Stimulated activated CD8-positive, alpha-beta memory T cell treated with anti-CD3 and anti-CD28 coated beads, Interleukin-7, amount 100 ng/mL, for 1 hour (primary cell): ENCODE measurements at places on chromosomes 3 and 15.

DNA sequence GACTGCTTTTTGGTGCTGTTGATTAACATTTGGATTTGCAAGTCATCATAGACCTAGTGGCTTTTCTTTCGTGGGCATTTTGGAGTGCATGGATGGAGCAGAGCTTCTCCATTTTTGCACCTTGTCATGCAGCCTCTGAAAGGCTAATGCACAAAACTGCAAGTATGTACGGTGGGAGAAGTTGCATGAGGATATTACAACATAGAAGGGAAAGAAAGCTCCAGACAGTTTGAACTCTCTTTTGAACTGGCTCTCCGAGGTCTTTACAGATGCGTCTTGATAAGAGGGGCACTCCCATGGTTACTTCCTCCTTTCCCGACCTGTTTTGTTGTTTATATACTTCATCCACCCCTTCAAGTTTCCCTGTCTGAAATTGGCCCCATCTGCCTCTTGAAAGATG, 147.1 kb upstream of the GBE1 start:
- no peak for DNase-seq

GRCh38 chr15:61229883-61230180, 730 bp upstream of the RORA start:
- no peak for DNase-seq

- no peak for DNase-seq
Observed at GRCh38 chr15:62241135-62241770, 76.2 kb upstream of the C2CD4B start.

- DNase-seq = no peak
Observed at GRCh38 chr3:184261270-184261853, at the start of gene CAMK2N2. TSS of gene CAMK2N2 (minus strand) at chr3:184261553. CDS start at chr3:184261285, 268 bp downstream.

GRCh38 chr3:28348265-28348628, 274 bp upstream of the ZCWPW2 start:
- no peak for DNase-seq

- no peak for DNase-seq
Observed at GRCh38 chr15:80563372-80563997, 131.6 kb upstream of the ABHD17C start.

- no peak for DNase-seq
Observed at GRCh38 chr3:35187908-35188307, 451.4 kb upstream of the ARPP21 start.

DNA sequence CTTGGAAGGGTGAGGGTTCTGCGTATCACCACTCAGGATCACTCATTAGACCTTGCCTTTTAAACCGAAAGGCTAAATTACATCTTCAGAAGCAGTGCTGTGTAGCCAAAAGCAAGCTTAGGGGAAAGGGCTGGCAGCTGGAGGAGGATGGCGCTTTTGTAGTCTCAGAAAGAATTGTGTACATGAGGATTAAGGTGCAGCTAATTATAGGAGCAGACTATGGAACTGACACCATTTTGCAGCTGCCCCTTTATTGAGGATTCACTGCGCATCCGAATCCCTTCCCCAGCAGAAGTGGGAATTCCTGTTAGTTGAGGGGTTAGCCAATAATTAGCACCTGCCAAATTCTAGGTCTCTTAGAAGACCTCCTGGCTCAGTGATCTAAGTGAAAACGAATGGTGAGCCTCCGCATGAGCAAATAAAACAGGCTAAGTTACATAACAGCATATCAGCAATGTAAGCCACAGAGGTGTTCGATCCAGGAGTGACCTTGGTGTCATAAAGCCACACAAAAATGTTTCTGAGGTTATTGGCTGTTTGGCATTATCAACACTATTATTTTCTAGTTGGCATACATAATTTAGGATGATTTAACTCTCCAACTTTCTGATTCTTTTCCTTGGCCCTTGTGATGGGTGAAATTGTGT, 42.6 kb upstream of the SEMA6D start:
- no peak for DNase-seq

- no peak for DNase-seq
Observed at GRCh38 chr3:196463478-196463756, 31.2 kb upstream of the UBXN7 start.

- DNase-seq = no peak
Observed at GRCh38 chr3:152305075-152305474, 36.3 kb downstream of the MBNL1 start.

- DNase-seq = no peak
Observed at GRCh38 chr3:142022381-142022780, 127.0 kb downstream of the TFDP2 start.

DNA sequence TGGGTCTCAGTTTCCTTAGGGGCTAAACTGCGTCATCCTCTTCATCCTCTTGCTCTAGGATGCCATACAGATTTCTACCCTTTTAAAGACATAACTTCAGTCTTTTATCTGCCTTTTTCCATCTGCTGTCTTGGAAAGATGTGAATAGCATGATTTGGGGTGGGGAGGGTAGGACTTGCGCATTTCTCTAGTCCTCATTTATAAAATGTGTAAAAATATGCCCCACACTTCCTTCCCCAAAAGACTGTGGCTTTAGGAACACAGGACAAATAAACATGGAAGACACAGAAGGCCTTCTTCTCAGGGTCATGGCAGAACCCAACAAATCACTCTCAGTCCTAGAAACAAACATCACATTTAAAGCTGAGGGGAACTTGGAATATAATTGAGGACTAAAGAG, 48.4 kb upstream of the BCL6 start:
- DNase-seq = no peak

GRCh38 chr15:82056958-82057823, 11.4 kb upstream of the MEX3B start:
- DNase-seq = no peak

DNA sequence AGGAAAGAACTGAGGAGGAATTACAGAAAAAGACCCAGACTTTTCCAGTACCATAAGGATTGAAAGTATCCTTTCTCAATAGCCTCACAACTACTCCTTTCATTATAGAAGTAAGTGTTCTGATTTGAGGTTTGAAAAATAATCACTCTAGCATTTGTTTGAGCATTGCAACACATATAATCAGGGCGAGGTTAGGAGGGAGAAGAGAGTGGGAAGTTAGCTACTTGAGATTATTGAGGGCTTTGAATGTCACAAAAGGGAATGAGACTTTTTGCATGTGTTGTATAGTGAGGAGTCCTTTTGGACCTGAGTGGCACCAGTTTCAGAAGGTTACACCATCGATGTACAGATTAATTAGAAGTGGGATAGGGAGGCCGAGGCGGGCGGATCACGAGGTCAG, 65.2 kb upstream of the TNIK start:
- DNase-seq = no peak

DNA sequence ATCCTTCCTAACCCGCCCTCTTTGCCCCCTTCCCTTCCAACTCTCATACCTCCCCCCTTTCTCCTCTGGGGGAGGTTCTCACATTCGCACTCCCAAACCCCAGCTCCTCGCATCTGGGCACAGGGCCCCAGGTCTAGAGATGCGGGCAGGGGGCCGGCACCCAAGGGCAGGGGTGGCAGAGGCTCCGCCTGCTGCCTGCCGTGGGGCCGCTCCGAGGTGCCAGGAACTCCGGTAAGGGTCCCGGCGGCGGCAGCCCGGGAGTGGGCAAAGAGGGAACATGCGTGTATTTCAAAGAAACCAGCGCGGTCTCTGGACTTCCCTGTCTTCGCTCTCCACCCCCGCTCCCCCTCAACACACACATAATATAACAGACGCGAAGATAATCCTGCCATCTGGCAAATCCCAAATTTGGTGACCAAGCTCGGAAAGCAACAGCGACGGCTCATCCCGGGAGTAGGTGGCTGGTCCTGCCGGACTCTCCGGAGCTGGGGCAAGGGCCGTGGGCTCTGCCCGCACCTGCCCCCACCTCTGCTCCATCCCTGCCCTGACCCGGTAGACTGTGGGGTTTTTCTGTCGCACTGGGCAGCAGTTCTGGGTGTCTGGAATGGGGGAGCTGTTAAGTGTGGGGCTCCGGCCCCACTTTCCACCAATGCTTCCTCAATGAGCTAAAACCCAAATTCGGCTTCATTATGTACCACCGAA, 31.0 kb downstream of the NR2F2 start:
- no peak for DNase-seq

- DNase-seq = no peak
Observed at GRCh38 chr15:63553388-63553791, 43.8 kb upstream of the FBXL22 start.

GRCh38 chr3:127015282-127016042, 32.5 kb downstream of the PLXNA1 start:
- no peak for DNase-seq

DNA sequence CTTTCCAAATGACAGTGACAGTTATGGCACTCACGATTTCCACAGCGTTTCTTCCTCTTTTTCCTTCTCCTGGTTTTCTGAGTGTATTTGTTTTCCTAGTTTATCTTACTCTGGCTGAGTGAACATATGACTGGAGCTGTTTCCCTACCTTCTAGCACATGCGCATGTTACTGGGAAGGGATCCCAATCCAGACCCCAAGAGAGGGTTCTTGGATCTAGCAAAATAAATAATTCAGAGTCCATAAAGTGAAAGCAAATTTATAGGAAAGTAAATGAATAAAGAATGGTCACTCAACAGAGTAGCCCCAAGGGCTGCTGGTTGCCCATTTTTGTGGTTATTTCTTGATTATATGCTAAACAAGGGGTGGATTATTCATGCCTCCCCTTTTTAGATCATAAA, 23.8 kb downstream of the METTL6 start:
- no peak for DNase-seq

- no peak for DNase-seq
Observed at GRCh38 chr15:59569477-59569876, 42.1 kb upstream of the GCNT3 start.

DNA sequence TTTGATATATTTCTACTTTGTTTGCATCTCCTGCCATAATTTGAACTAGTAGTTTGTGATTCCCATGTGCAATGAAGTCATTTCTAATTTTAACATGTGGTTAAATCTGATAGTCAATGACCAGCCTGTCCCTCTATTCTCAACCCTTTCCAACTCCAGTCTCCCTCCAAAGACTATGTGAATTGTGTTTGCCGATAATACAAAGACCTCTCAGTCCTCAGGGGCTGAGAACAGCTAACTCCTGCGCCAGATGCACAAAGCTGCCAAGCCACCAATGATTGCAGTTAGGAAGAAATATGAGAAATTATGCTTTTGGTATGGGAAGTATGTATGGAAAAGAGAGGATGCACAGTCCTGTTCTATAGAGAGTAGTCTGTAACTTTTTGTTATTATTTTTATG, 54.0 kb downstream of the KCNH8 start:
- DNase-seq = no peak

GRCh38 chr3:27610800-27611525, 111.2 kb downstream of the EOMES start:
- DNase-seq = no peak

DNA sequence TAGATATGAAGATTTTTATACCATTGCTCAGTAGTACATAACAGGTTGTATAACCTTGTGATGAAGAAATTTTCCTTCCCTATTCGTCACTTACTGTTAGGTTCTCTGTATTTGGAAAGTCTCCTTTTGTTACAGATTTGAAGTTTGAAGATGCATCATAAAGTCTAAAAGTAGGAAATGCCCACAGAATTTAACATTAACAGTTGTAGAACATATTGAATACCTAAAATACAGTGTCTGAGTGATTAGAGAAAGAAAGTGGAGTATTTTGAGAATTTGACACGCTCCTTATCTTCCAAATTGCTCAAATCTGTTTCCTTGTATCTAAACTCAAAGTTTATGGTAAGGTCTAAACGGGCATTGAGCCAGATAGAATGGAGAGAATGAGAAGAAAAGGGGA, 111.3 kb downstream of the MBNL1 start:
- no peak for DNase-seq

DNA sequence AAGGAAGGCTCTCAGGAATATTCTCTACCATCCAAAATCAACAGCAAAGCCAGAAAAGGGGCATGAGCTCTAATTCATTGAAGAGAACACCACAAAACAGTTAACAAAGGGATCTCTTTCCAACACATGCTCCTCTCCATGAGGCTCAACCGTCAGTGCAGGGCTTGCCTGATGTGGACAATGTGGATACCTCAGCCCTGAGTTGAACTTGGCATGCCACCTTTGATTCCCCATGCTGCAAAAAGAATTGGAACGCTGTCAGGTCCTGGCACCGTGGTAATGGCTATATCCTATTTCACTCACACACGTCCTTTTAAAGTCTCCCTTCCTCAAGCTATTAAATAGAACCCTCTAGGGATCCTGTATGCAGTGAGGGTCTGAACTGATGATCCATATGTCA, 30.7 kb upstream of the IP6K2 start:
- no peak for DNase-seq

DNA sequence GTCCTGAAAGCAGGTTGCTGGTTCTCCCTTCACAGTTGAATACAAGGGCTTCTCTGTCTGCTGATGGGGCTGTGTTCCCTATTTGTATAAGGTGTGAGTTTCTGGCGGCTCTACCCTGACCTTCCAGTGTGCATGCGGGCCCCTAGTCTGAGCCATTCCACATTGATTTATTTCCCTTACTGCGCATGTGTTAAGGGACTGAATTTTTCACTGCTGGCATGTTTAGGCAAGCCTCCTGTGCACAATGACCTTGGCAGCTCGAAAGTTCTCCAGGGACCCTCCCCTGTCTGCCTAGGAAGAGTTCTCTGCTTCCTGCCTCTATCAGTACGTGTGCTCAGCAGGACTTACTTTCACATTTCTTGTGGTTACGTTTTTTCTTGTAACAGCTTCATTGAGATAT, 11.4 kb downstream of the TRAK1 start:
- DNase-seq = no peak

DNA sequence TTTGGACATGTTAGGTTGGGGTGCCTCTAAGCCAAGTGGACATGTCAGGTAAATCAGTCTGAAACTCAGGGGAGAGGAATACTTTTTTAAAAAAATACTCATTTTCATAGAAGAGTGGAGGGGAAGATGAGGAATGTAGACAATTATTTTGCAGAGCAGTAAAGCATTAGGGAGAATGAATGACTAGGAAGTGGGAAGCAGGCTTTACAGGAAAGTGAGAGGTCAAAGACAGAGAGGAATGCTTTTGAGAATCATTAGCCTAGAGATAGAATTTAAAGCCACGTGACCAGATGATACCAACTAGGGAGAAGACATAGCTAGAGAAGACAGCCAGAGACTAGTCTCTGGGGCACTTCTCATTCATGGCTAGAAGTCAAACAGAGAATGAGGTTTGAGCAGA, 91.0 kb downstream of the RAD18 start:
- DNase-seq = no peak

- DNase-seq = no peak
Observed at GRCh38 chr3:134799393-134799792, 4.3 kb downstream of the EPHB1 start.

DNA sequence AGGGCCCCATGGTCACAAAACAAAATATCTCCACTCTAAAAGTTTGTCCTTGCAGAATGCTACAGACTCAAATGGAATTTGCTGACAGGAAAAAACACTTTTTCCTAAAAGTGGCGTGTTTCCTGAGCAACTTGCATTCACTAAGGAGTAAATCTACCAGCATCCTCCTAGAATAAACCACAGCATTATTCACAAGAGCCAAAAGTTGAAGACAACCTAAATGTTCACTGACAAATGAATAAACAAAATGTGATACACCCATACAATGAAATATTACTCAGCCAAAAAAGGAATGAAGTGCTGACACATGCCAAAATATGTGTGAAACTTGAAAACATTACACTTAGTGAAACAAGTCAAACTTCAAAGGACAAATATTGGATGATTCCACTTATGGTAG, 28.9 kb downstream of the ITGB5 start:
- no peak for DNase-seq
